Non-pigmented ciliary epithelial cell (primary cell): ENCODE measurements at places on chromosomes 1 and 21.
A peak's percentile ranks its signal among the peaks of the same experiment; 100 is the strongest.

GRCh38 chr1:108152782-108153222 lies 47.3 kb downstream of the SLC25A24 start:
- DNase-seq = no peak

DNA sequence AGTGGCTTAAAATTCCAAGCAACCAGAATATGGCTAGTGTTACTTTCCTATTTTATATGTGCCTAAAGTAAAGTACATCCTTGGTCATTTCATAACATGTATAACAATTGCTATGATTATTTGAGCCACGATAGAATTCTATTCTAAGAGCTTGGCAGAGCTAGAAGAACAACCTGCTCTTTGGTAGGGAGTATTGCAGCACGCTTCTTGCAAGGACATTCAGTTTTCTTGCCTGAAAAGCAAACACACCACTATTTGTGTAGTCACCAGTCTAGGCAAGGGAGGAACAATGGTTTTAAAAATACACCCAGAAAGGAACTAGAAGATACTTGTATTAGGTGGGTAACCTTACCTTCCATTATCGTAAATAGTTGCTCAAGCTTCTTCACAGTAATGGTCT lies 51.5 kb downstream of the CNST start:
- no peak for DNase-seq

GRCh38 chr1:111542187-111542586 lies 38.8 kb upstream of the ADORA3 start:
- DNase-seq = no peak

DNA sequence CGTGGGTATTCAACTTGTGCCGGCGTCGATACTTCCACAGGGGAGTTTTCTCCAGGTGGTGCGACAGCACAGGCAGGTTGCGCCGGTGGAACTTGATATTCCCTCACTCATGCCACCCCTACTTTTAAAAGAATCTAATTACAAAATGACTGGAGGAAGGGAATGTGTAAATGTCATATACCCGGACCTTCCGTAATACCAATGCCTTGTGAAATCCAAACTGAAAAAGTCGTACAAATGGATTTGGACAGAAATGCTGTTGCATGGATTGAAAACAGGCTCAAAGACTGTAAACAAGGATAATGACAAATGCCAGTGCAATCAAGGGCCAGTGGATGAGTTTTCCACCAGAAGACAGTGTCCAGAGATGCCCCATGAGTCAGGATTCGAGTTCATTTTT lies 235.3 kb upstream of the USP25 start:
- no peak for DNase-seq

DNA sequence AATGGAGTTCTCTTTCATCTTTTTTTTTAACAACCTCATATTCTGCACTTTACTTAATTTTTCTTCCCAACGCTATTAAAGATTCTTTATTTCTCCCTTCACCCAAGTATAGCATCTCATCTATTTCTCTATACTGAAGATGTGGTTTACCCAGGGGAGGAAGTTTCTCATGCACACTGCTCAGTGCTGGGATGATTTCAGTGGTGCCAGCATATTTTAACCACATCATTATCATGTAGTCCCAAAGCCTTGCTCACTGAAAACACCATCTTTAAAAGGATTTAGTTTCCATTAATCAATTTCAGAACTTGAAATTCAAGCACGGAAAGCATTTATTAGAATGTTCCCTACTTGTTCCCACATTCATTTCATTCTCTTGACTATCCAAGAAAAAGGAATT lies 725.7 kb downstream of the USP25 start:
- no peak for DNase-seq

GRCh38 chr21:46142582-46143473 lies 12.6 kb downstream of the FTCD start:
- DNase-seq = no peak

DNA sequence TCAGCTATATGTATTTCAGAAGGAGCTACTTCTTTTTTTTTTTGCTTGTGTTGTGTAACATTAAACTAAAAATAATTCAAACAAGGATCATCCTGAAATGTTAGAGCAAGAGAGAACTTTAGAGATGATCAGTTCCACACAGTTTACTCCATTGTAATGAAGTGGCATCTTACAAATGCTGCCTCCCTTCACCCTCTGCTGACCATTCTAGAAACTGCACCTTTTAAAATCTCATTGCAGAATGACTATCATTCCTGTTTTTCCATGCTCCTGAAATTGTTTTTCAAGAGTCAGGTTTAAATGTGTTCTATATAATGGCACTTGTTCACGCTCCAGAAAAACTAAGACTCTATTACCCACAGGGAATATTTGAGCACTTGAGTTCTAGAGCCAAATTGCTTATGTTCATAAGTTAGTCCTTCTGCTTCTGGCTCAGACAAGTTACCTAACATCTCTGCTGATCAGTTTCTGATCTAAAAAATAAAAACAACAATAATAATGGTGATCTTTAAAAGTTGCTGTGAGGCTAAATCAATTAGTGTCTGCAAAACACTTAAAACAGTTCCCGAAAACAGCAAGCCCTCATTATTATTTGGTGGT lies 21.5 kb upstream of the SLC44A5 start:
- peak; percentile 9 for DNase-seq

DNA sequence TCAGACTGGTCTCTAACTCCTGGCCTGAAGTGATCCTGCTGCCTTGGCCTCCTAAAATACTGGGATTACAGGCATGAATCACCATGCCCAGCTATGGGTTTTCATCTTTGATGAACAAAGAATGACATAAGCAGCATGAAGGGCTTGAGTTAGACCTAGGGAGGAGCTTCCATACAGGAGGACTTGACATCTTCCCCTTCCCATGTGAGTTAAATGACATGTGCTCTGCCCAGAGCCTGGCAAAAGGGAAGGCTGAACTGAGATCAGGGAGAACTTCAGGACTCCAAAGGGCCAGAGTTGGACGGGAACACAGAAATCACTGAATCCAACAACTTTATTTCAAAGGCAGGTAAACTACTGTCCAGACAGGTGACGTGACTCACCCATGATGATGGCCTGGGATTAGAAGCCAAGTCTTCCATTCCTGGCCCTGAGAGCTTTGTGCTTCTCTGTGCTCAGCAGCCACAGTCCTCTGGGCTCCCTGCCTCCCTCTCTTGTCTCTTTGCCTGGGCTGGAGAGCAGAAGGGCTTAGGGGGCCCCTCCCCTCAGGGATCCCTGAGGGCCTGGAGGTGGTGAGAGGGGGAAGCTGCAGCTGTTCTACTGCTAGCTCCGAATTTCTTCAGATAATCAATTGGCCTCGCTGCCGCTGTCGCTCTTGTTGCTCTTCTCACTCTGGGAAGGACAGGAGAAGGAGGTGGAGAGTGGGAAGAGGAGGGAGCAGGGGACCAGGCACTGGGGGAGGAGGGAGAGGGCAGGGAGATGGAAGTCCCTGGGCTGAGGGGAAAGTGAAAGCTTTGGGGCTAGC lies 7.6 kb downstream of the NHLH1 start:
- DNase-seq = no peak

- DNase-seq = no peak
Observed at GRCh38 chr1:75539230-75540116, 71.4 kb downstream of the SLC44A5 start.
